ENCODE measurements at places on chromosomes 1 and 21.

DNA sequence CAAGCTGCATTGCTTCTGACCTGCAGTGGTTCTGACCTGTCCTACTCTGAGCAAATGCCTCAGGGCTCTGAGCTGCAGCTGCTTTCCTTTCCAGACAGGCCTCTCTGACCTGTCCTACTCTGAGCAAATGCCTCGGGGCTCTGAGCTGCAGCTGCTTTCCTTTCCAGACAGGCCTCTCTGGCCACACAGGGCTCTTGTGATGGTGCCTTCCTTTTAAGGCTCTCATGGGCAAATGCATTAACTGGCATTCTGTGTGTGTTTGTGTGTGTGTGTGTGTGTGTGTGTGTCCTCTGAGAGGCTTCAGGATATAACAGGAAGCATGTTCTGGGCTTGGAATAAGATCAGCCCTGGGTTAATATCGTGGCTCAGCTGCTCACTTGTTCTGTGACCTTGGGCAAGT is 131.3 kb downstream of the NTPCR start:
- DNase-seq: no peak

- DNase-seq: peak; percentile 48
Observed at GRCh38 chr1:36107394-36107793, 17.6 kb downstream of the COL8A2 start.

DNA sequence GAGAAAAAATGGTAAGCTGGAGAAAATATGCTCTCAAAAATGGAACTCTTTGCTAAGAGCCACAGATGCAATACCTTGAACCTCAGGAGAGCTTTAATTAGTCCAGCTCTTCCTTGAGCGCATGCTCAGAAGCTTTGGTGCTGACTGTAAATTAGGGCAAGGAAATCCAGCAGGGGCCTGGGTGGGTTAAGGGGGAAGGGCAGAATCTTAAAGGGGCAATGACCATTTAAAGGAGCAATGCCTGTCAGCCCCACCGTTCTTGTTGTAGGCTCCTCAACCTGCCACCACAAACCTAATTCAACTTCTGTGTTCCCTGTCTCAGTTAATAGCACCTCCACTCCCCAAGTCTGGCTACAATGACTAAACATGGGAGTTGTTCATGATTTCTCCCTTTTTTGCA is 6.8 kb upstream of the SLC22A15 start:
- DNase-seq: no peak

- peak; percentile 92 for DNase-seq
Observed at GRCh38 chr1:113109908-113110554, 37.0 kb downstream of the LRIG2 start.

DNA sequence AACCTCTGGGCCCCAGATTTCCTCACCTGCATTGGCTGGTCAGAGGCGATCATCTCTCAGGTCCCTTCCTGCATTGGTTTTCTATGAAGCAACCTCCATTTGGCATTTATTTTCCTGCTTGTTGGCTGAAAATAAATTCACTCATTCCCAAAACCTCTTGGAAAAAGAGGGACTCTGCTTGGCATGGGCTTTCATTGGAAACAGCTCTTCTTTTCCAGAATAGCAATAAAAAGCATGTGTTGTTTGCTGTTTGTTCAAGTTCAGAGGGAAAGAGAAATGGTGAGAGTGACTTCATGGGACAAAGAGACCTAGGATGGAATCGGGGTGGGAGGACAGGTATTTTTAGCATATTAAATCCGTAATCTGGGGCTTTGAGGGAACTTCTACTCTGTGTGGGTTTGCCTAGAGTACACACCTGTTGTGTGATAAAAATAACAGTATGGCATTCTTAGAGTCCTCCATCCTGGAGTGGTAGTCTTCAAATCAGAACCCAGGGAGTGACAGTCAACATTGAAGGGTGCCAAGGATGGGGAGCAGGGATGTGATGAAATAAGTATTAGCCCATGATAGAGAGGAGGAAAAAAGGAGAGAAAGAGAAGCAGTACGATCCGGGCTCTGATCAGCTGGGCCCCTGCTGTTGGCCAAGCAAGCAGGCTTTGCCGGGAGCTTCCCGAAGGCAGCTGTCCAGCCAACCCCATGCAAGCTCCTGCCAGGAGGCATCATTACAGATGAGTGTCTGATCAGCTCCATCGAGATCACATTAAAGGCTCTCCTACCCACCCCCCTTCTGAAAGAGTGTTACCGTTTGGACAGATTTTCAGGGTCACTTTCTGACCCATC is 131.9 kb upstream of the NFIA start:
- DNase-seq: peak; percentile 21

GRCh38 chr1:159884296-159884695 is 15.7 kb downstream of the CFAP45 start:
- no peak for DNase-seq

DNA sequence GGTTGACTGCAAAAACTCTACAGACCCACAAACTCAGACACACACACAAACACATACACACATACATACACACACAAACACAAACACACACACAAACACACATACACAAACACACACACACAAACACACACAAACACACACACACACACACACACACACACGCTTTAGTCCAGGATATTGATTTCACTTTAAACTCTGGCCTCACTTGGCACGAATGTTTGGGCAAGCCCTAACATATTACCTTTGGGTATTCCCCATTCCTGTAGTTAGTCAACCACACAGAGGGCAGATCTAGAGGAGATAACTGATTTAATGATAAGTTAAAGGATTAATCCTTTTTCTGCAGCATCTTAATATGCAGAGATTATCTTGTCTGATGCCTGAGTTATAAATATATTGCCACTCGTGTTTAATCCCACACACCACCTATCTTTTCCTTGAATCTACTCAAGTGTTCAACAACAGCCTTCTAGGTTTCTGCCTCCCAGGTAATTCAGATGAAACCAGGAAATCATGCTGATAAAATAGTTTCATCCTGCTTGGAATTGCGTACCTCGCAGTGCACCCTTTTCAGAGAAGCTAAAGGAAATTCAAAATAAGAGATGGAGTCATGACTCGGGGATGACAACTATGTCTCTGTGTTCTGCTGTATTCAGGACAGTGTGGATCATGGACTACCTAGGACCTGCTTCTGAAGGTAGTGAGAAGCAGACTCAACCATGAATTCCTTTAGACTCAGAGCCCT is 14.5 kb upstream of the RUNX1 start:
- DNase-seq: no peak

DNA sequence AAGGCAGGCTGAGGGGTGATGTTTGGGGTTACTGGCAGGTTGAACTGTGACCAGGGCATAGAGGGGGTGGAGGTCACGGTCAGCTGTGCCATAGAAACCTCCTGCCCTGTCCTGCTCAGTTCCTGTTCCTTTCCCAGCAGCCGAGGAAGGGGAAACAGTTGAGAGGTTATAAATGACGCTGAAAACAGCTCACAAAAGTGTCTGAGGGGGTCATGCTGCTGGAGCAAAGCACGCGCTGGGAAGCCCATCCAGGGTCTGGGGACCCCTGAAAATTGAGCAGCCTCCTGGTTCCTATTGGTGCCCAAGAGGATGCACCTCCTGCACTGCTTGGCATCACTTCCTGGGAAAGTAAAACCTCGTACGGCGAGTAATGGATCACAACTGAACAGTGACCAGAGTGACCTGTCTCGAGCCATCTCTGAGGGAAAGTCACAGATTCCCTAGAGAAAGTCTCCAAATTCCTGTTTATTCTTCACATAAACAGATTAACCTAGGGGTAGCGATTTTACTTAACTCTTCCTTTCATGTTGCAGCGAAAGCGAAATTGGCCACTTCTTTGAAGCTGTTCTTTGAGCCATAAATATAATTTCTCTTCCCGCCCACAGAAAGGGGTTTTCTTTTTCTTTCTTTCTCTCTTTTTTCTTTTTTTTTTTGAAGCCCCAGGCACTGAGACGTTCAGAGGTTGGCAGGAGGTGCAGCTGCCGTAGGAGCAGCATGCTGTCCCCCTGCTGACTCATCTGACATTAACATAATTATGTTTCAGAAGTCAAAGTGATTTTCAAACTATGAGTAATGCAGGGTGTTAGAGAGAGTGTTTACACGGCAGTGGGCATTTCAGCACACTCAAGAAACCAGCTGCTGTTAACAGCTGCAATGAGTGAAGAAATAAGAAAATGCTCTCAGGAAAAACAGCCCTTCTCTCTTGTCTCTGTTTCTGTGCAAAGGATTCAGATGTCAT is 41.8 kb upstream of the ATF3 start:
- peak; percentile 73 for DNase-seq

GRCh38 chr1:66788231-66788939 is 12.7 kb downstream of the INSL5 start:
- DNase-seq: no peak

DNA sequence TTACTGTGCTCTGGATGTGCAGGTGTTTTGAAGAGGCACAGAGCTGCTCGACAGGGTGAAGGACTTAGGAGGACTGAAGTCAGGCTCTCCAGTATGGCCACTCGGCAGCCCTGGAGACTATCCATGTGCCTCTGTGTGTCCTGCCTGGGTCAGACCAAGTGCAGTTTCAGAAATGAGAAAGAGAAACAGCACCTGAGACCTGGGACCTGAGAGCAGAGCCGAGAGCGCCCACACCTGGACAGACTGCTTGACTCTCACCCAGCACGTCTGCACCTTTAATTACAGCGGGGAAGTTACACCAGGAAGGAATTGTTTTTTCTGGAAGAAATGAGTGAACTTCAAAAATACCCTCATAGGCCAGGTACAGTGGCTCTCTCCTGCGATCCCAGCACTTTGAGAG is 59.7 kb upstream of the COL6A1 start:
- no peak for DNase-seq

- peak; percentile 84 for DNase-seq
Observed at GRCh38 chr1:41498804-41499203, 14.3 kb upstream of the EDN2 start.

DNA sequence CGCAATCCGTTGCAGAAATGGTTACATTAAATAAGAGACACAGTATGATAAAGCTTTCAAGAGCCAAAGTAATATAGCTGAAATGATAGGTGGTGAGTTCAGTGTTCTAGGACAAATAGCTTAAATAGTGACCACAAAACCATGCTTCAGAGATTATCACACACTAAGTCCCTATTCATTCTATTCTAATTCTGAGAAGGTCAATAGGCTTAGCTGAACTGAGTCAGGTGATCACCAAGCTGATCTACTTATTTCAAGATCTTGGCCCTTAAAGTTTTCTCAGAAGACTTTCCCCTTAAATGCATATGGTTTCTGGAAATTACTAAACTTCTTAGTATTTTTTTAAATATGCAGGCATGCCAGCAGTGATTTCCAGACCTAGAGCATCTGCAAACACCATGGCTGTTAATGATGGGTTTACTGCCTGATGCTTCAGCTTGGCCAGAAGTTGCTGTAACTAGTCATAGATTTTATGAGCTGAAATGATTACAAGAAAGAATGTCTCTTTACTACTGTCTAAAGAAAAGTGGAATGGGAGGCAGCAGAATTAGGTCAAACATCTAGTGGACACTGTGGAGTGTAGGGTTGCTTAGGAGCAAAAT is 242.9 kb downstream of the ST6GALNAC3 start:
- no peak for DNase-seq

GRCh38 chr1:227447531-227447990 is 115.8 kb upstream of the ZNF678 start:
- DNase-seq: peak; percentile 88

GRCh38 chr1:24567792-24568388 is 12.0 kb downstream of the NCMAP start:
- DNase-seq: no peak

GRCh38 chr21:46084709-46085108 is 13.2 kb upstream of the COL6A2 start:
- DNase-seq: no peak

DNA sequence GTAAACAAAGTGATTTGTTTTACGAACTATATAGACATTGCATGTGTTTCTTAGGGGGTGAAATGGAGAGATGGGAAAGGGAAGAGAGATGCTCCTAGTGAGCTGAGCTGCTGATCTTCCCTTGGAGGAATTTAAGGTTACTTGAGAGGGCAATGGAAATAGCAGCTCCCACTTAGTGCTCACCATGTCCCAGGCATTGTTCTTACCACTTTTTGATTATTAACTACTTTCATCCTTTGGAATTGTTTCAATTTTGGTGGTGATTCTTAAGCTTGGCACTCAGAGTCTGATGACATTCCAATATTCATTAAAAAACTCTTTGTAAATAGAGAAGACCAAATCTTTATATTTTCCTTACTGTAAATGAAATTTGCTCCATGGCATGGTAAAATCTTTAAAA is 124.9 kb downstream of the ITSN1 start:
- peak; percentile 13 for DNase-seq

DNA sequence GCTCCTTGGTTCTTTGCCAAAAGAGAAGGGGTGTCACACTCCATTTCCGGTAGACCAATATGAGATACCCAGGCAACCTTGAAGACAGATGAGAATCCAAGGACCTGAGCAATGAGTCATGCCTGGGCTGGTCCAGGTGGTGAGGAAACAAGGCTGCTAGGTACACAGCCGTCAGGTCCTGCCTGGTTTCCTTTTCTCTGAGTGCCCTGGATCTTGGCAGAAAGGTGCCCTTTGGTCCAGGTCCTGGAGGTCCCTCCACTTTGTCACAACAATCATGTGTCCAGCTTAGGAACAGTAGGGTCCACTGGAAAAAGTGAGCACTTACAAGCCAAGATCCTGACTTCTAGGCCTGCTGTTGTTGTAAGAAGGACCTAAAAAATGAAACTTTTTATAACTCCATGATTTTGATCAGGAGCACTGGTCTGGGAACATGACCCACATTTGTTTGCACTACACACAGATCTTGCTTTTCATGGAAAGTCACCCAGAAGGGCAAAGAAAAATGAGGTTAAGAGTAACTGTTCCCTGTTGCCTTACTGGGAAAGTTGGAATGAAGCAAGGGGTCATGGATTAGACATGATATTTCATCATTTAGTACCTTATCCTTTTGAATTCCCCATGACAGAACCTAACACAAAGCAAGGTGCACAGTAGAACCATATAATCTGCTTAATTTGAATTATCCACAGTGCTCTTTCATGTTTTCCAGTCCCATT is 94.7 kb downstream of the PAPPA2 start:
- DNase-seq: no peak

- DNase-seq: no peak
Observed at GRCh38 chr1:202227997-202228401, 34.4 kb downstream of the LGR6 start.

- no peak for DNase-seq
Observed at GRCh38 chr1:19366599-19367536, 54.7 kb downstream of the SLC66A1 start.

DNA sequence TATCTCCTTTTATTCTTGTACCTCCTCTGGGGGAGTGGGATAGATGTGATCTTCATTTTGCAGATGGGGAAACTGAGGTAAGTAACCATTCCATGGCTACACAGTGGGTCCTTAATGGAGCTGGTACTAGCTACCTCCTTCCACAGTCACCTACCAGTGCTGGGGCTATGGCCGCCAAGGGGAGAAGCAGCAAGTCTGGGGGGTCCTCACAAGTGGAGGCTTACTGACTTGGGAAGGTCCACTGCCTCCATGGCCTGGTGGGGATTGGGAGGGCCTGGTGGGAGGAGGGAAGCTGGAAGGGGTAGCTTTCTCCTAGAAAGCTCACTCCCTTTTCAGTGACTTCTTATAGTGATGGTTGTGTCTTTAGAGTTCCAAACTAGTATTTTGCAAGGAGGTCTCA is 5.9 kb upstream of the FOXO6 start:
- DNase-seq: no peak

DNA sequence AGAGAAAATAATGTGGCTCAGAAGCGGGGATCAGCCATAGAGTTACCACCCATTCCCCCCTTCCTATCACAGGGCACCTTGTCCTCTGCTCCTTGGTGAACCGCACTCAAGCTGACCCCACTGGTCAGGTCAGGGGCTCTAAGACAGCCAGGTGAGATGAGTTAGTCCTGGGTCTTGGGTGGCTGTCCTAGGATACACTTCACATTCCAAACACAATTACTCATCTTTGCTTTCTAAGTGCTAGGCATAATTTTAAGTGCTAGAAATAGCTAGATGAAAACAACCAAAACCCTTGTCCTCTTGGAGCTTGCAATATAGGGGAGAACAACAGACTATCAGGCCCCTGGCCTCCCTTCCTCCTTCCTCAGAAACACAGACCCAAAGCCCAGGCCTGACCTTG is 7.8 kb upstream of the MUTYH start:
- DNase-seq: peak; percentile 43

Data from AG20443 (cell line).